Suppressor macrophage treated with lipopolysaccharide for 4 hours (primary cell): ENCODE measurements at places on chromosomes 11 and 22.

- no peak for DNase-seq
Observed at GRCh38 chr11:43810929-43811596, 69.6 kb upstream of the ALKBH3 start.

DNA sequence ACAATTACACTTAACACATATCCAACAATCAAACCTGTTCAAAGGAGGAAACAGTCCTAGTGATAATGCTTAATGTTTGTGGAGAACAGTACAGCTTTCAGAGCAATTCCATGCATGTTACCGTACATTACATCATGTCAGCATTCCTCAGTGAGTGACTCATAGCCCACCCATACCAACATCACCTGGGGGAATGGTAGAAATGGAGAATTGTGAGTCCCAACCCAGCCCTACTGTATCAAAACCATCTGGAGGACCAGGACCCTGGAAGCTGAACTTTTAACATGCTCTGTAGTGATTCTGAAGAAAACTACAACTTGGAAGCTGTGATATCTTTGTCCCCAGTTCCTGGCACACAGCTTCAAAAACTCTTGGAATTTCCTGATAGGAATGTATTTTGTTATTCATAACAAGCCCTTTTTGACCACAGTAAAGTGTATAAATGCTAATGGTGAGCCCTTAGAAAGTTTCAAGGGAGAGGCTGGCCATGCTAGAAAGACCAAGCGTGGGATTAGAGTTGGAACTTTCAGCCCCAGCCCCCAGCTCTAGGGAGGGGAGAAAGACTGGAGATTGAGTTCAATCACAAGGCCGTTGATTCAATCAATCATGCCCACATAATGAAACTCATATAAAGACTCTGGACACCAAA, 301.1 kb downstream of the BUD13 start:
- no peak for DNase-seq

DNA sequence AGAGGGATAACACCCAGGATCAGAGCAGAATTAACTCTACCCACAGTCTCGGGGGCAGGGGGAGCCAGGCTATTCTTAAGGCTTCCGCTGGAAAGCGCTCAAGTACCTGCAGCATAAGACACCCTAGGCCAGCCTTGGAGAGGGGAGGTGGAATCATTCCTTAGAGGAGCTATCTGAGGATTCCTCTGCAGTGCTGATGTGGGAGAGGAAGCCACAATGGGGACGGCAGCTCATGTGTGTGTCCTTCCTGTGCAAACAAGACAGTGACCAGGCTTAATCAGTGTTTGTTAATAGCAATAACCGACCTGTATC, 382.2 kb upstream of the CADM1 start:
- DNase-seq = no peak

DNA sequence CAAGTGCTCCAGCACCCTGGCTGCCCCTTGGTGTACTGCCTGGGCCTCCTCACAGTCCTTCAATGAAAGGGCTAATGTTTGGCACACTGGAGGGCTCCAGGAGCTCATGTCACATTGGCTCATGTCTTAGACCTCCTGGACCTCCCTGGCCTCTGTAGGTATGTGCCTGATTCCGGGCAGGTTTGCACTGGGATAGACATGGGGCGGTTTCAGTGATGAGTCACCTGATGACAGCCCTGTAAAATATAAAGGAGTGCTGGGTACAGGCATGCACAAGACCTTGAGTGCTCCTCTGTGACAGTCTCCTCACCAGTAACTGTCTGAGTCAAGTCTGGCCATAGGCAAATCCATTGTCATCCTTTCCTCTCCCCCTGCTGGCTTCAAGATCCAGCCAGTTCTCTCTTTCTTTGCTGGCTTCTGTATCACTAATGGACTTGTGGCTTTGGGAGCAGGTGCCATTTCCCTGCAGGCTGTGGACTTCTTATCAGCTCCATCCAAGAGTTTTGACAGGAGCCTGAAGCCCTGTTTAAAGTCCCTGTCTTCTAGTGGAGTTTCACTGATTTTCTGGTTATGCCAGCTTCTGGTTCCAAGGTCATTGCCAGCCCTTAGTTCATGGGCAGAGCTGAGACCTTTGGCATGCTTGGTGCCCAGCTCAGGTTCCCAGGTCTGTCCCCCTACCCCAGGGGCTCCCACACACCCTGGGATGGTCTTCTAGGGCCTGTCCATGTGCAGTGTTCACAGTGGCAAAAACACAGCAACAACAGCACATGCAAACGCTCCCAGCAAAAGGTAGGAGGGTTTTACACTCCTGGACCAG, 22.7 kb upstream of the P2RY2 start:
- DNase-seq = no peak

GRCh38 chr11:134654161-134654915, 242.3 kb upstream of the B3GAT1 start:
- DNase-seq = no peak

DNA sequence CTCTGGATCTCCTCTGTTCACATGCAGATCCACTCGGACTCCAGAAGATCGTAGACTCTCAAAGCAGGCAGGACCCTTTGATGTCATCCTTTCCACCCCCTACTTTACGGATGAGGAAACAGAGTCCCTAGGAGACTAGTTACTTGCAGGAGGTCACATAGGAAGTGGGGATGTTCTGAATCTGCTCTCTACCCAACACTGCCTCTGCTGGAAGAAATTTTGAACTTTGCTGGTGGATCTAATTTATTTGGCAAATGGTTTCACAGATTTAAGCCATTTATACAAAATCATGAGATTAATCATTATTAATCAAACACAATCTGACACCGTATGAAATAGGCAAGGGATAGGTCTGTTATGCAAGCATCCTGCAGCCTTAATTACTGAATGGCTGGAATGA, 55.0 kb upstream of the USP47 start:
- DNase-seq = no peak

- DNase-seq = no peak
Observed at GRCh38 chr11:125999234-125999880, 53.5 kb downstream of the VSIG10L2 start.

- DNase-seq = no peak
Observed at GRCh38 chr11:128941573-128942271, 949 bp downstream of the TP53AIP1 start.

DNA sequence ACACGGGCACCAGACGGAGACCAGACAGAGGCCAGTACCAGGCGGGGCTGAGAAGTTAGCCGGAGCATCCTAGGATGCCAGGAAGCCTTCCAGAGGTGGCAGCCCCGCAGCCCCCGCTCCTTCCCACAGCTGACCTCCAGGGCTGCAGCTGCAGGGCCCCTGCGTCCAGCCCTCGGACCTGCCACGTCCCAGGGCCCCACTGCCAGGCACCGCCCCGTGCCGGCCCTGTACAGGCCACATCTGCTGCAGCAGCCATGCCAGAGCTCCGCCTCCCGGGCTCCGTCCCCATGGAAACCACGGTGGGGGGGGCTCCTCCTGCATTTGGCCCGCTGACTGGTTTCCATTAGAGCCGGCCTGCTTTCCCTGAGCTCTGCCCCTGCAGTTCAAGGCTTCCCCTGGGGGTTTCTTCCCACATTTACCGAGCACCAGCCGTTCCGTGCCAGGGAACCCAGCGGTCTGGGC, 62.5 kb upstream of the PPARA start:
- DNase-seq = no peak

- no peak for DNase-seq
Observed at GRCh38 chr11:29022676-29023075, 914.5 kb downstream of the METTL15 start.

- no peak for DNase-seq
Observed at GRCh38 chr22:23395530-23396361, 184.3 kb downstream of the IGLL1 start.

- no peak for DNase-seq
Observed at GRCh38 chr11:120128392-120129119, 9.4 kb downstream of the TRIM29 start.

DNA sequence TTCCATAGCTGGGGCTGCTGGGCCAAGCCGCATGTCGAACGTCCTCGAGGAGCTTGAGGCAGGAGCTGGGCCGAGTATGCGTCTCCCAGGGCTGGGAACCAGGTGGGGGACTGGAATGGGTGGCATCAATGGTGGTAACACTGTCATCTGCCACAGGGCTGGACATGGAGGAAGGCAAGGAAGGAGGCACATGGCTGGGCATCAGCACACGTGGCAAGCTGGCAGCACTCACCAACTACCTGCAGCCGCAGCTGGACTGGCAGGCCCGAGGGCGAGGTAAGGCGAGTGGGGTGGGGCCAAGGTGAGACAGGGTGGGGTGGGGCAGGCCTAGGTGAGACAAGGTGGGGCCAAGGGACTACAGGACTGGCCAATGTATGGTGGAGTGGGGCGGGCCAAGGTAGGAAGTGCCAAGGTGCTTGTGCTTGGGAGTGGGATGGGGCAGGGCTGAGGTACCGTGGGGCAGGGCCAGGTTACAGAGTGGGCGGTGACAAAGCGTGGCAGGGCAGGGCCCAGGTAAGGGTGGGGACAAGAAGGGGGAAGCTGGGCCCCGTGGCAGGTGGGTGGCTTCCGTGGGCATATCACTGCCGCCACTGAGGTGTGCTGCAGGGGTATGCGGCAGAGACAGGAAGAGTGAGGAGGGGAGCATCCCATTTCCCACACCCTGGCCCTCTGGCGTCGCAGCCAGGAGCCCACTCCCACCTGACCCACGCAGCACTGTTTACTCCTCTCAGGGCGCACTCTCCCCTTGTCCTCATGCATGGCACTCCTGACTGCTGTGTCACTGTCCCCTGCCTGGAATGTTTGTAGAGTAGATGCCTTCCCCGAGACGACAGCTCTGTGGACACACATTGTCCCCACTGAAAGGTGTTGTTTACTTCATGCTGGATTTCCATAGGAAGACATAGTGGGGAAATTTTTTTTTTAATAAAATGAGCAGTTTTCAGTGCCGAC, 27.5 kb upstream of the DGCR8 start:
- DNase-seq = no peak

GRCh38 chr22:39932918-39933649, 27.1 kb upstream of the TMA7B start:
- peak; percentile 50 for DNase-seq

DNA sequence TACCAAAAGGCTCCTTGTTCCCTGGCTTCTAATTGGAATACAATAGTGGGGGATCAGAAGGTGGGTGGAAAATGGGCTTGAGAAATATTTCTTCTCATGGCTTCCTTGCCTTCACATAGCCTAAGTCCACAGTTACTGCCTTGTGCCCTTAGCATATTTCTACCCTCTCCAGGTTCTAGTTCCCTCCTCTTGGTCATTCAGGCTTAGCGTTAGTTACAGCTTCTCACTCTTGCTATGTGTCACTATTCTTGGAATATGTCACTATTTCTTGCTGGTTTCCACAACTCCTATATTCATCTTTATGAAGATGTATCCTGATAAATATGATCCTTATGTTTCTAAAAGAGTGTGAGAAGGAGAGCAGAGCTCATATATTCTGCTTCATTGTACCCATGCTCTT, 2.5 kb downstream of the OR2D2 start:
- no peak for DNase-seq

GRCh38 chr11:73507086-73507485, 90.8 kb downstream of the FAM168A start:
- DNase-seq = no peak

GRCh38 chr11:28466506-28466905, 358.3 kb downstream of the METTL15 start:
- no peak for DNase-seq

- no peak for DNase-seq
Observed at GRCh38 chr11:60515144-60515855, at the start of gene MS4A13. Gene MS4A13 (plus strand): TSS chr11:60515392. CDS start chr11:60518084, 2,692 bp downstream.

DNA sequence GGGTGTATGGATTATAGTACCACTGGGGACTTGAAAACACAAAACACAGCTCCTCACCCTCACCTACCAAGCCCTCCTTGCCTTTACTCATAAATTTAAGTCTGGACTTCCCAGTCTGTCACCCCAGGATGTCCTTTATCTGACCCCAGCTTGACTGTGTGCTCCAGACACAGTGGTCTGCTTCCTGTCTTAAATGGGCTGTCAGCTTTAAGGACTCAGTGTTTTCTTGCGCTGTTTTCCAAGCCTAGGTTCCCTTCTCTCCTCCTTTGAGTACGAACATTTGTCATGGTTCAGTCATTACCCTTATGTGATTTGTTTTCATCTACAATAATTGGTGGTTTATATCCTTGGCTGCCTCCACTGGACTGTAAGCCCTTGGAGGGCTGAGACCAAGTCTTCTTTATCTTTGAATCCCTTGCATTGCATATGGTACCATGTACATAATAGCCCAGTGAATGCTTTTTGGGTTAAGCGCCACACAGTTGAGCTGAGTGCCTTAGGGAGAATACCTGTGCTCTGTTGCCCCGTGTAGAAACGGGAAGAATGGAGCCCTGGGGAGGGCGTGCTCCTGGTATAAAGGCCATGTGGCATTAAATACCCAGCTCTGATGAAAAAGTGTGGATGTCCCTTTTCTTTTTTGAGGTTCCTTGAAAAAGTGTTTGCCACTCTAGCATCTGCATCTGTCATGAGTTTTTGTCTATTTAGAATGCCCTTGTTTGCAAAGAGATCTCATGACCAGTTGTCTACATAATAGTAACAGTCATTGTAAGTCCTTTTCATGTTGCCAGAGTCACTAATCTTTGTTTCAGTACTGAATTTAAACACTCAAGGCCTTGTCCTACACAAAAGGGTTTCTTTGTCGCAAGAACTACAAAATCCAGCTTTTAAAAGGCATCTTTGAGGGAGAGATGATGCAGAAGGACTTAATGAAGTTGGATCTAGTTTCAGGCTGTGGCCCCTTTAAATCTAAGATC, 14.0 kb downstream of the PANX1 start:
- DNase-seq = no peak

- no peak for DNase-seq
Observed at GRCh38 chr11:130872981-130873380, 43.3 kb downstream of the SNX19 start.

- DNase-seq = no peak
Observed at GRCh38 chr11:59783632-59784090, 26.9 kb downstream of the MRPL16 start.

DNA sequence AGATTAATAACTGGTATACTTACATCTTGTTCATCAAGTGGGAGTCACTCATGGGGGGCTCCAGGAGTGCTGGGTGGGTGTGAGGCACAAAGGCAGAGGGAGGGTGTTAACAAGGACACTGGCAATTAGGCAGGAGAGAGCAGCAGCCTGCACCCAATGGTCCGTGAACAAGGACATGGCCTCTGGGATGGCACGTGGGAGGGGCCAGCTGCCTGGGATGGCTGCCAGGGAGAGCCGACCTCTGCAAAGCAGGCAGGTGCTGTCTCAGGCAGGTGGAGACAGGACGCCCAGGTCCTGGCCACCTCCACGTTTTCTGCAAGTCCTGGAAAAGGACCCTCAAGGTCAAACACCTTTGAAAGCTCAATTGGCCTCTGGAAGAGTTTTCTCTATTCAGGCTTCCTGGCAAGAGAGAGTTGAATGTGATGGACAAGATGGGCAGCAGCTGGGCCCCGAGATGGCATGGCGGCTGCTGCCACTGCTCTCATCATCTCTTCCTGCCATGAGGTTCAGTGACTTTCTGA, 257.1 kb downstream of the BUD13 start:
- no peak for DNase-seq

- no peak for DNase-seq
Observed at GRCh38 chr22:19806213-19807160, 45.9 kb downstream of the TBX1 start.

- DNase-seq = no peak
Observed at GRCh38 chr22:45647532-45648225, 24.0 kb upstream of the ATXN10 start.

DNA sequence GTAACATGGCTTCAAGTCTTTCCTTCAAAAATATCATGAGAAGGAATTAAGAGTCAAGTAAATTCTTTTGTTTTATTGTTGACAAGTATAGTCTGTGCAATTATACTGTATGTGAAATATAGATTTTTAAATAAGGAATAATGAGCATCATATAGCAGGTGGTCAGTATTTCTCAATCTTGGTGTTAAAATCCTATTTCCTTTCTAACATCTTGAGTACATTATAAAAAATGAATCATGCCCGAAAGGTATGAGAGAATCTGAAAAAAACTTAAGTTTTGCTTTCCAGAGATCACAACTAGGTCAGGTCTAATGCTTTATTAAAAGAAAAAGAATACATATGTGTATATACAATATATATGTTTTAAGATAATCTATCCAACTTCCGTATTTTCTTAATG, 53.1 kb downstream of the KIF18A start:
- no peak for DNase-seq
